Fibroblast of skin of abdomen (primary cell): ENCODE measurements at places on chromosomes 5 and 9.

DNA sequence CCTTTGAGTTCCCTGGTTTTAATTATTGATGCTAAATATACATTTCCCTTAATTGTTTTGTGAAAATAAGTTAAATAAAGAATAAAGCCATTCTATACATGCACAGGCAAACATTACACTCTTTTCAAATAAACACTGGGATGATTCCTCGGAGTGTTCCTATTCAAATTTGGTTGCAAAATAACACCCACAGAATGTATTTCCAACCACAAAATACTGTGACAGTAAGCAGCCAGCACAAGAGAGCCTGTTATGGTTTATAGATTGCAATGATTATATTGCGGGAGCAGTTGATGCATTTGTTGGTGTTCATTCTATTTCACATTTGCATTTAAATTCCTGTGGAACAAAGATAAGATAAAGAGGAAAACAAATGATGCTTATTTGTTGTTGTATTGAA, 632.6 kb upstream of the WWC1 start:
- DNase-seq: peak; percentile 48

DNA sequence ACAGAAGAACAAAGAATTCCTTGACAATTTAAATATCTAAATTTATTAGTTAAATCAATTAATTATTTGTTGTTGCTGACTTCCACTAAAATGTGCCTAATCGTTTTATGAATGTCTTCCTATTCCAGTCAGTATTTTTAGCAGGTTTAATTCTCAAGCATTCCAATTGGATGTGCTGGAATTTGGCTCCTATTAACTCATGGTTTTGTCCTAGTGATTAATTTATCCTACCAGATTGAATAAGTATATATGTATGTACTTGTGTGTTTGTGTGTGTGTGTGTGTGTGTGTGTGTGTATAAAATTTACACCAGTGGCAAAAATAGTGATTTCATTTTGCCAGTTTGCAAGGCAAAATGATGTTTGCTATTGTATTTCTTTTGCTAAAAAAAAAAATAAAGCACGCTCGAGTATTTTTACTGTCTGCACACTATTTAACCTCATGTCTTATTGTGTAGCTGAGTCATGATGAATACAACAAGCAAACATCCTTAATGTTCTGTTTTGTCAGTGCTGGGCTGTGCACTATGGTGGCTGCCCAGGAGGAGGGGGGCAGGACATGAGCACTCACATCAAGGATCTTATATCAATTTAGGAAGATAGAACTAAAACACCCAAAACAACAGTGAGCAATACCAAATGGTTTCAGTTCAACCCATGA, 375.5 kb downstream of the PDE4D start:
- peak; percentile 86 for DNase-seq

- DNase-seq: no peak
These were observed 7.8 kb downstream of the LCN10 start for GRCh38 chr9:136734837-136735496.

GRCh38 chr9:116935149-116935897, 248.2 kb downstream of the TRIM32 start:
- no peak for DNase-seq
